ENCODE measurements at places on chromosomes 5 and 9. TPM values are rescaled to one million over a fixed set of nuclear protein-coding genes. Genes with fewer than 3 reads are reported as not detected.

The CCT5 gene
- total RNA-seq: 921 TPM

The IL17B gene
- total RNA-seq: 0.38 TPM

The PCDHB11 gene
- 0.85 TPM for total RNA-seq

The FGFR4 gene
- total RNA-seq: 0.56 TPM

The PAPPA gene
- total RNA-seq: 435 TPM

The DIAPH1 gene
- 41.4 TPM for total RNA-seq

The ARL14EPL gene
- total RNA-seq: not detected

The PCDHB12 gene
- total RNA-seq: 0.28 TPM

The ECSCR gene
- total RNA-seq: 3.4 TPM

The AQP7 gene
- total RNA-seq: not detected

The PROB1 gene
- 1.2 TPM for total RNA-seq

The SLC34A3 gene
- not detected for total RNA-seq

The ZNF300 gene
- total RNA-seq: 5.6 TPM

The SHC3 gene
- 17.8 TPM for total RNA-seq

The ZNF883 gene
- 6.2 TPM for total RNA-seq

The BTNL9 gene
- not detected for total RNA-seq

The GLIPR2 gene
- 41.4 TPM for total RNA-seq

The NUTM2F gene
- total RNA-seq: not detected

The FAM221B gene
- not detected for total RNA-seq

The RANBP3L gene
- not detected for total RNA-seq

The IFNK gene
- total RNA-seq: not detected

The OR1Q1 gene
- not detected for total RNA-seq

The DOK3 gene
- 6.8 TPM for total RNA-seq

The STKLD1 gene
- total RNA-seq: 0.19 TPM

The CBY3 gene
- not detected for total RNA-seq

The KIF12 gene
- 0.38 TPM for total RNA-seq

The CKMT2 gene
- total RNA-seq: 1.3 TPM

The MARVELD2 gene
- 0.38 TPM for total RNA-seq

The ZNF354B gene
- 8.2 TPM for total RNA-seq

The ELOVL7 gene
- total RNA-seq: under 0.01 TPM

The MOB3B gene
- under 0.01 TPM for total RNA-seq

The PDLIM7 gene
- 83.7 TPM for total RNA-seq

The KIF4B gene
- total RNA-seq: not detected

The STK32A gene
- total RNA-seq: 1.7 TPM

The LECT2 gene
- total RNA-seq: not detected

The SAPCD2 gene
- 10.4 TPM for total RNA-seq

The SPINK7 gene
- total RNA-seq: not detected

The GPR150 gene
- total RNA-seq: 2.5 TPM

The PCDHB10 gene
- total RNA-seq: 1.7 TPM

The HTR1A gene
- not detected for total RNA-seq

The ITK gene
- total RNA-seq: not detected

The REEP2 gene
- total RNA-seq: 7.5 TPM

The CCDC192 gene
- not detected for total RNA-seq

Data from regular cardiac myocyte (primary cell).